ENCODE measurements at places on chromosomes 5 and 9.

DNA sequence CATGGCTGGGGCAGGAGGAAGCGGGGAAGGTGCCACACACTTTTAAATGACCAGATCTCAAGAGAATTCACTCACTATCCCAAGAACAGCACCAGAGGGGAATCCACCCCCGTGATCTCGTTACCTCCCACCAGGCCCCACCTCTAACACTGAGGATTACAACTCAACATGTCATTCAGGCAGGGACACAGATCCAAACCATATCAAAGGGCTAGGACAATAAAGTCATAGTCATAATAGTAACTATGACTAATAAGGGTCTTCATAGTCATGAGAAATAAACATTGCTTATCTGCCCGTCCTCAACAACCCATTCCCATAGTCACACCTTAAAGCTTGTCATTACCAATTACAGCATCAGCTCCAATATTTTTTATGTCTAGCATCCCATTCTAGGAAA, 65.3 kb upstream of the SMC2 start:
- peak overlapping the region; percentile 61 for H3K27ac ChIP-seq
- H3K4me3 ChIP-seq, result no peak overlapping the region
- H3K27me3 ChIP-seq, result peaks cover 15% of the 10 kb centered on the region

DNA sequence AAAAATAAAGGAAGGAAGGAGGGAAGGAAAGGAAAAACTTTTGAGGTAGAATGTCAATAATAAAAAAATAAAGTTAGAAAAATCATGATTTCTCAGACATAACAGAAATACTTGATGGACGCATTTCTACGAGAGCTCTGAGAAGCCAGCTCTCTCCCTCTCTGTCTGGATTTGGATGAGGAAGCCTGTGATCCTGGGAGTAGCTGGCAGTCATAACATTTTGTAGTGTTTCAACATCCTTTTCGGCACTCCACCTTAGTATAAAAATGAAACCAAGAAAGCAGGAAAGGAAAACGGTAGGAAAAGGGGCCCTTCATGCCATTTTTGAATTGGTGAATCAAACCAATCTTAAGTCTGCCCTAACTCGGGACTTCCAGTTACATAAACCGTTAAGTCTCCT, 321.3 kb downstream of the EPB41L4A start:
- DNase-seq, result no peak
- H3K4me1 ChIP-seq, result no peaks in the 10 kb centered on the region
- H3K27me3 ChIP-seq, result peaks cover 16% of the 10 kb centered on the region

- H3K36me3 ChIP-seq, result peaks cover 3% of the 10 kb centered on the region
- H3K4me1 ChIP-seq, result peaks cover 6% of the 10 kb centered on the region
- H3K27ac ChIP-seq, result no peak overlapping the region
Measured at GRCh38 chr9:93665637-93666438, 89.5 kb downstream of the PHF2 start.

DNA sequence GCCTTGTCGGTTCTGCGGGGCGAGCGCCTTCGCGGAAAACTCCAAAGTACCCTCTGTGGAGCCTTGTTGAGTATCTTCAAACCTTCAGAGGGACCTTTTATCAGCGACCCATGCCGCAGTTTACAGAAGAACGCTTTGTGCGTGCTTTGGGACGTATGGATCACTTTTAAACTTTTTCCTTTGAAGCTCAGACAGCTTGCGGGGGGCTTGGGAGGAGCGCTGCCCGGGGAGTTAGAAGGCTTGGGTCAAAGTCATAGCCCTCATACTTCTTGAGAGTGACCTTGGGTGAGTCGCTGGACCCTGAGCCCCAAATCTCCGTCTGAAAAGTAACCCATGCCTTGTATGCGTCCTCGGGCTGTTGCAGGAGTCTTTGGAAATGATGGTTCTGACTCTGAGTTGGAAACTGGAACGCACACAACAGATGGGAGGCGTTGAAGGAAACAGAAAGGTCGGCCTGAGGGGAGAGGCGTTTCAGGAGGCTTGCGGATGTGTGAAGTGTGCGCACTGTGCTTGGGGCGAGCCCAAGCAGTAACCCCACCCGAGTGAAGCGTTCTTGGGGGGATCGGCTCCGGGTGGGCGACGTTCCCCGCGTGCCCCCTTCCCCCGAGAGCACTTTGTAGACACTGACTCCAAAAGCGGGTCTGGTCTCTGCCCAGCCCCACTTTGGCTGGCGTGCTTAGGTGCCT, 661 bp upstream of the SLC25A51 start:
- peak overlapping the region; percentile 91 for H3K4me3 ChIP-seq
- no peaks in the 10 kb centered on the region for H3K27me3 ChIP-seq
- H3K4me1 ChIP-seq, result peaks cover 16% of the 10 kb centered on the region

DNA sequence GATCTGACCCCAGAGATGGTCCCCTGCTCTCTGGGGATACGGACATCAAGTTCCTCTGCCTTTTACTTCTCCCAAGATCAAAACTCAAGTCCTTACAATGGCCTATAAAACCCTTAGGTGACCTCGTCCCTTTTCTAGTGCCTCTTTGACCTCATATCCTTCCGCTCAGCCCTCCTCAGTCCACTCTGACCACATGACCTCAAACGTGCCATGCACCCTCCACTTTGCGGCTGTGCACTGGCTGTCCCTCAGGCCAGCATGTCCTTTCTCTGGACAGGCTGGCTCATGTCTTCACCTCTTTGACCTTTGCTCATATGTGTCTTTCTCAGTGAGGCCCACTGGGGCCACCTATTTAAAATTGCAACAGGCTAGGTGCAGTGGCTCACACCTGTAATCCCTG, 14.7 kb downstream of the TRMO start:
- DNase-seq, result no peak
- H3K36me3 ChIP-seq, result peaks cover 13% of the 10 kb centered on the region
- H3K27me3 ChIP-seq, result no peaks in the 10 kb centered on the region
- H3K4me1 ChIP-seq, result peaks cover 65% of the 10 kb centered on the region
- peak overlapping the region; percentile 99 for H3K27ac ChIP-seq

- H3K4me1 ChIP-seq, result no peaks in the 10 kb centered on the region
- DNase-seq, result no peak
- peaks cover 44% of the 10 kb centered on the region for H3K27me3 ChIP-seq
Measured at GRCh38 chr5:169521366-169521983, 62.1 kb upstream of the SPDL1 start.

- H3K4me1 ChIP-seq, result peaks cover 15% of the 10 kb centered on the region
- peak overlapping the region; percentile 79 for H3K27ac ChIP-seq
- peaks cover 4% of the 10 kb centered on the region for H3K36me3 ChIP-seq
- peak overlapping the region; percentile 78 for H3K4me3 ChIP-seq
- peaks cover 63% of the 10 kb centered on the region for H3K27me3 ChIP-seq
Measured at GRCh38 chr5:181173420-181174342, 26.3 kb downstream of the OR2V2 start.

GRCh38 chr9:106110483-106110882, 416.1 kb downstream of the TMEM38B start:
- no peaks in the 10 kb centered on the region for H3K4me1 ChIP-seq
- H3K36me3 ChIP-seq, result no peaks in the 10 kb centered on the region
- no peak overlapping the region for H3K4me3 ChIP-seq
- no peak for DNase-seq
- no peak overlapping the region for H3K27ac ChIP-seq
- H3K27me3 ChIP-seq, result no peaks in the 10 kb centered on the region

GRCh38 chr5:163943546-163943945, 438.1 kb downstream of the MAT2B start:
- no peak overlapping the region for H3K4me3 ChIP-seq
- no peaks in the 10 kb centered on the region for H3K36me3 ChIP-seq
- H3K27ac ChIP-seq, result no peak overlapping the region
- H3K4me1 ChIP-seq, result peaks cover 2% of the 10 kb centered on the region
- DNase-seq, result no peak

DNA sequence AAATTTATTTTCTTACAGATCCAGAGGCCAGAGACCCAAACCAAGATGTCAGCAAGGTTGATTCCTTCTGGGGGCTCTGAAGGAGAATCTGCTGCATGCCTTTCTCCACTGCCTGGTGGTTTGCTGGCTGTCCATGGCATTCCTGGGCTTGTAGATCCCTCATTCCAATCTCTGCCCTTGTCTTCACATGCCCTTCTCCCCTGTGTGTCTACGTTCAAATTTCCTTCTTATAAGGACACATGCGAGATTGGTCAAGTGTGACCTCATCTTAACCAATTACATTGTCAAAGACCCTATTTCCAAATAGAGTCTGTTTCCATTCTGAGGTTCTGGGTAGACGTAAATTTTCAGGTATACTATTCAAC, 84.5 kb upstream of the RAI14 start:
- DNase-seq, result no peak
- H3K27ac ChIP-seq, result no peak overlapping the region
- H3K36me3 ChIP-seq, result no peaks in the 10 kb centered on the region
- no peak overlapping the region for H3K4me3 ChIP-seq
- peaks cover 24% of the 10 kb centered on the region for H3K27me3 ChIP-seq
- no peaks in the 10 kb centered on the region for H3K4me1 ChIP-seq

- no peaks in the 10 kb centered on the region for H3K36me3 ChIP-seq
- H3K27ac ChIP-seq, result peak overlapping the region; percentile 75
- no peaks in the 10 kb centered on the region for H3K27me3 ChIP-seq
- no peak for DNase-seq
- peaks cover 20% of the 10 kb centered on the region for H3K4me1 ChIP-seq
Measured at GRCh38 chr9:36208521-36209253, 18.0 kb downstream of the CLTA start.

- H3K4me3 ChIP-seq, result no peak overlapping the region
- H3K36me3 ChIP-seq, result no peaks in the 10 kb centered on the region
- H3K4me1 ChIP-seq, result no peaks in the 10 kb centered on the region
- H3K27ac ChIP-seq, result no peak overlapping the region
- H3K27me3 ChIP-seq, result no peaks in the 10 kb centered on the region
Measured at GRCh38 chr5:18023275-18023674, 389.0 kb downstream of the TAF11L14 start.

GRCh38 chr5:103862398-103862797, 299.8 kb upstream of the NUDT12 start:
- no peak overlapping the region for H3K4me3 ChIP-seq
- no peaks in the 10 kb centered on the region for H3K36me3 ChIP-seq
- DNase-seq, result no peak
- no peaks in the 10 kb centered on the region for H3K4me1 ChIP-seq
- no peaks in the 10 kb centered on the region for H3K27me3 ChIP-seq

- DNase-seq, result no peak
- H3K27ac ChIP-seq, result no peak overlapping the region
- no peaks in the 10 kb centered on the region for H3K36me3 ChIP-seq
- H3K27me3 ChIP-seq, result peaks cover 26% of the 10 kb centered on the region
- no peak overlapping the region for H3K4me3 ChIP-seq
- peaks cover 2% of the 10 kb centered on the region for H3K4me1 ChIP-seq
Measured at GRCh38 chr5:111738118-111738517, 18.9 kb downstream of the NREP start.

- DNase-seq, result no peak
- no peaks in the 10 kb centered on the region for H3K4me1 ChIP-seq
- H3K27ac ChIP-seq, result no peak overlapping the region
- H3K27me3 ChIP-seq, result no peaks in the 10 kb centered on the region
- H3K36me3 ChIP-seq, result no peaks in the 10 kb centered on the region
Measured at GRCh38 chr5:57863661-57864060, 381.1 kb upstream of the ACTBL2 start.

DNA sequence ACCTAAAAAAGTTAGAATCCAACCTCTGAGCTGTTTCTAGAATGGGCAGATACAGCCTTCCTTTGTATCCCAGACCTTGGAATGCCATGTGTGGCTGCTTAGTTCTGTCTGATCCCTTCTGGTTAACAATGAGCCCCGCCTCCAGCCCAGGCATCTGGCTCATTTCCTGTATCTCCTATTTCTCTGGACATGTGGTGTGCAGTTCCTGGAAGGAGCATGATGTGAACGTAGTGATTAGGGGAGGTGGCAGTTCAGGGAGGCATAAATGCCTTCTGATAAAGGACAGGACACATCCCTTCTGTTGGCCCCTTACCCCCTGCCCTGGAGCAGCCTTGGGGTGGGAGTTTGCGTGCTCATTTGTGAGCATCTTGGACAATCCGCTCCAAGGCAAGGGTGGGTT, 243.0 kb downstream of the ZSWIM6 start:
- H3K4me3 ChIP-seq, result no peak overlapping the region
- H3K4me1 ChIP-seq, result no peaks in the 10 kb centered on the region
- H3K27me3 ChIP-seq, result peaks cover 5% of the 10 kb centered on the region
- no peak for DNase-seq

- peaks cover 4% of the 10 kb centered on the region for H3K36me3 ChIP-seq
- peak overlapping the region; percentile 28 for H3K4me3 ChIP-seq
- peaks cover 12% of the 10 kb centered on the region for H3K4me1 ChIP-seq
- H3K27ac ChIP-seq, result no peak overlapping the region
- DNase-seq, result no peak
Measured at GRCh38 chr9:121696930-121697329, 45.5 kb downstream of the DAB2IP start.

- H3K4me1 ChIP-seq, result no peaks in the 10 kb centered on the region
- H3K36me3 ChIP-seq, result peaks cover 2% of the 10 kb centered on the region
- no peak overlapping the region for H3K27ac ChIP-seq
- DNase-seq, result no peak
Measured at GRCh38 chr9:98523231-98523901, 185.4 kb downstream of the GABBR2 start.

GRCh38 chr9:126991183-126991582, 76.6 kb downstream of the RALGPS1 start:
- no peak overlapping the region for H3K4me3 ChIP-seq
- H3K4me1 ChIP-seq, result peaks cover 36% of the 10 kb centered on the region
- DNase-seq, result no peak

- H3K27me3 ChIP-seq, result no peaks in the 10 kb centered on the region
- H3K4me1 ChIP-seq, result no peaks in the 10 kb centered on the region
- DNase-seq, result no peak
Measured at GRCh38 chr5:118354797-118355196, 633.5 kb downstream of the DTWD2 start.

DNA sequence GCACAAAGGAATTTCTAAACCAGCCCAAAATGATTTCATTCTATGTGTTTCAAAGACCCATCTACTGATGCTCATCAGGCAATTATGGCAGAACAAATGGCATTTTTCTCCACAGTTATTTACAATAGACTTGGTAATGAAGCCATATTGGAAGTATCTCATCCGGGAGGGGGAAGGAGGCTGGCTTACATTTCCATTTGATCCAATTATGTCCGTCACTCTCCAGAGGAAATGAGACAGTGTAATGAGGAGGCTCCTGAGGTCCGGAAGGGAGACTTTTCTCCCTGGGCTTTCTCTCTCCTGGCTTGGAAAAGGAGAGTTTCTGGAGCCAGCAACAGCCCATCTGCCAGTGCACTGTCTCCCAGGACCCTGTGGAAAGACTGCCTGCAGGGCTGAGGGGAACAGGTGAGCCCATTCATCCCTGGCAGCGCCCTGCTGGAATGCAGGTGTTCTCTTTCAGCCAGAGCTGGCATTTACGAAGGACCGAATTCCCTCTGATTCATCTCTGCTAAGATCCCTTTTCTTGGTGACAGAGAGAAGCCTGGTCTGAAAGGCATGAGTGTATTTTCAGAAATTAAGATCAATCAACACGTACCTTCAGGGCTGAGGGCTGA, 54.9 kb upstream of the SAP30L start:
- no peak overlapping the region for H3K27ac ChIP-seq
- DNase-seq, result no peak
- peaks cover 6% of the 10 kb centered on the region for H3K36me3 ChIP-seq
- no peaks in the 10 kb centered on the region for H3K27me3 ChIP-seq
- H3K4me1 ChIP-seq, result peaks cover 2% of the 10 kb centered on the region
- H3K4me3 ChIP-seq, result no peak overlapping the region

DNA sequence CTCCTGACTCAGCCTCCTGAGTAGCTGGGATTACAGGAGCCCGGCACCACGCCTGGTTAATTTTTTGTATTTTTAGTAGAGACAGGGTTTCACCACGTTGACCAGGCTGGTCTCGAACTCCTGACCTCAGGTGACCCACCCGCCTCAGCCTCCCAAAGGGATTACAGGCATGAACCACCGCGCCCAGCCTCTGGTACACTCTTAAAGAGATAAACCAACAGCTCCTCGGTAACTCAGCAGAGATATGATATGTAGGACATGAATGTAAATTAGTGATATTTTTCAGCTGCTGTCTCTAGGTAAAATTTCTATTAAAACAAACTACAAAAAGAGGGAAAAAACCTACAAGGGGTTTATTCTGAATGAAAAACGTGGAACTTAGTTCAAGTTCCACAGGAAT, 42.8 kb upstream of the HK3 start:
- no peak overlapping the region for H3K27ac ChIP-seq
- peak overlapping the region; percentile 19 for H3K4me3 ChIP-seq
- H3K36me3 ChIP-seq, result peaks cover 4% of the 10 kb centered on the region
- no peaks in the 10 kb centered on the region for H3K27me3 ChIP-seq
- no peak for DNase-seq
- H3K4me1 ChIP-seq, result peaks cover 6% of the 10 kb centered on the region
